ENCODE measurements at places on chromosomes 6 and 20.

GRCh38 chr6:40334496-40335270 is 252.5 kb downstream of the LRFN2 start:
- DNase-seq, result no peak

- DNase-seq, result no peak
Observed at GRCh38 chr6:156589281-156589680, 187.9 kb upstream of the ARID1B start.

GRCh38 chr20:3472105-3472504 is 1.3 kb downstream of the ATRN start:
- DNase-seq, result no peak

- no peak for DNase-seq
Observed at GRCh38 chr6:46175976-46176375, 5.2 kb upstream of the ENPP5 start.

GRCh38 chr6:41654698-41655151 is 16.5 kb downstream of the MDFI start:
- DNase-seq, result no peak

- DNase-seq, result no peak
Observed at GRCh38 chr6:6736791-6737654, 148.5 kb downstream of the LY86 start.

- no peak for DNase-seq
Observed at GRCh38 chr6:72938104-72938503, 287.2 kb downstream of the KHDC1L start.

DNA sequence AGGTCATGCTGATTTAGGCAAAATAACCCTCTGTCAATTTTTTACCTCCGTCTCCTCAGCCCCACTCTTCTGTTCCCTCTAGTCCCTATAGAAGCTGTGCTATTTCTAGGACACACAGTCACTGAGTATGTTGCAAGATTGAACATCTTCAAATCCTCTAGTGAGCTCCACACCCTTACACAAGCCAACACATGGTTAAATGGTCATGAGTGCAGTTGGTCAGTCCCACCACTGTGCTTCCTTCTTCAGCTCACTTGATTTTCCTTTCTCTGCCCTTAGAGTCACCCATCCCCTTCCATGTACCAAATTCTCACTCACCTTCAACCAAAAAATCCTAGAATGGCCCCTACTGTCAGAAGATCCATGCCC is 48.2 kb upstream of the F13A1 start:
- DNase-seq, result no peak
